ENCODE measurements at places on chromosomes 11 and 22. TPM values are rescaled to one million over a fixed set of nuclear protein-coding genes. Genes with fewer than 3 reads are reported as not detected.

The HBD gene
- not detected for total RNA-seq

The AGBL2 gene
- 0.35 TPM for total RNA-seq

The OR8A1 gene
- total RNA-seq = not detected

The NRGN gene
- 3.6 TPM for total RNA-seq

The RFPL2 gene
- total RNA-seq = not detected

The NCR3LG1 gene
- 0.56 TPM for total RNA-seq

The ZC3H7B gene
- 41.3 TPM for total RNA-seq

The ELFN2 gene
- 0.19 TPM for total RNA-seq

The CEND1 gene
- total RNA-seq = 0.19 TPM

The GDPD4 gene
- total RNA-seq = not detected

The CRYBB3 gene
- not detected for total RNA-seq

The DENND6B gene
- 1.1 TPM for total RNA-seq

The SCGB1D2 gene
- 3.7 TPM for total RNA-seq

The OR10A2 gene
- not detected for total RNA-seq

The NTM gene
- total RNA-seq = 1.5 TPM

The OR4C46 gene
- not detected for total RNA-seq

The NPTXR gene
- 16.8 TPM for total RNA-seq

The ZNF408 gene
- total RNA-seq = 6.6 TPM

The CSNK2A3 gene
- 1.2 TPM for total RNA-seq

The LINC01488 gene
- 0.22 TPM for total RNA-seq

The SCGB1C1 gene
- total RNA-seq = not detected

The OR51I1 gene
- not detected for total RNA-seq
